Natural killer cell (primary cell): ENCODE measurements at places on chromosomes 5 and 9. TPM values are rescaled to one million over a fixed set of nuclear protein-coding genes. Genes with fewer than 3 reads are reported as not detected.

- no peak overlapping the region for H3K4me3 ChIP-seq
- H3K36me3 ChIP-seq = no peaks in the 10 kb centered on the region
- no peak overlapping the region for H3K27ac ChIP-seq
- no peak for DNase-seq
- H3K27me3 ChIP-seq = no peaks in the 10 kb centered on the region
Observed at GRCh38 chr5:53713978-53714666, 153.7 kb downstream of the NDUFS4 start.

EGR1 gene
- total RNA-seq = 137 TPM

DNA sequence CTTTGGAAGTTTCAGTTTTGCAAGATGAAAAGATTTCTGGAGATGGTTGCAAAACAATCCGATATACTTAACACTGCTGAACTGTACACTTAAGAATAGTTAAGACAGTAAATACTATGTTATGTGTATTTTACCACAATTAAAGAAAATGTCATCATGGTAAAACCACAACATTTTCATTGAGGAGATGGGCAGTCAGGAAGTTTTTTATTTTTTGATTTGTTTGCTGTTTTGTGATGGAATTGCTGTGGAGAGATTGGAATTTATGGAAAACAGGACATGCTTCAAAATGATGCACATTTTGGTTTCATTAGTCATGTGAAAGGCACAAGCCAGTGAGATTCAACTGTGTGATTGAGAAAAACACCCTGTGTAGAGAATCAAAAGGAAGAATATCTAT is 90.5 kb upstream of the AGXT2 start:
- H3K27me3 ChIP-seq = no peaks in the 10 kb centered on the region
- H3K36me3 ChIP-seq = no peaks in the 10 kb centered on the region
- H3K27ac ChIP-seq = no peak overlapping the region
- H3K4me3 ChIP-seq = no peak overlapping the region
- DNase-seq = no peak
- no peaks in the 10 kb centered on the region for H3K4me1 ChIP-seq

MARCHF11 gene
- not detected for total RNA-seq

DNA sequence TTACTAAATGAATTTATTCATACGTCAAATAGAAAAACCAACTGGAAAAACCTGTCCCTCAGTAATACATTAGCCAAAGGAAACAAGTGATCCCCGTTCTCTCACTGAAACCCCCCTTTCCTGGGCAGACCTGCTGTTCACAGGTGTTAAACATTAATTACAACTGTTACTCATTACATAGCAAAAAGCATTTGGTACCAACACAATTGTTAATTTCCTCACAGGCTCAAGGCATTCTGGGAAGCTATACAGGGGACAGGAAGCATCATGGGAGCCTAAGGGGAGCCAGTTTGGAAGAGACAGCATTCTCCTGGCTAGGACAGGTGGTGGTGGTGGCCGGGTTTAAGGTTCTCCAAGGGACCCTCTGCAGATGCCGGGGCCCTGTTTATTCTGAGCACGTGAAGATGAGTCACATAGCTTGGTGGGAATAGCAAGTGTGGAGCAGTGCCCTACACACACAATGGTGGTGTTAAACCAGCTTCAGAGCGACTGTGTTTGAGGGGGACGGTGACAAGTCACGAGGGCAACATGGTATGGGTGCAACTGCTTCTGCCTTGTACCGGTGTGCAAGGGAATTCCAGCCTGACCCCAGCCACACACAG is 62.6 kb upstream of the SLC25A51 start:
- no peak for DNase-seq
- no peak overlapping the region for H3K4me3 ChIP-seq
- H3K27ac ChIP-seq = no peak overlapping the region
- H3K27me3 ChIP-seq = no peaks in the 10 kb centered on the region
